ENCODE measurements at places on chromosomes 12 and 14. TPM values are rescaled to one million over a fixed set of nuclear protein-coding genes. Genes with fewer than 3 reads are reported as not detected.

DNA sequence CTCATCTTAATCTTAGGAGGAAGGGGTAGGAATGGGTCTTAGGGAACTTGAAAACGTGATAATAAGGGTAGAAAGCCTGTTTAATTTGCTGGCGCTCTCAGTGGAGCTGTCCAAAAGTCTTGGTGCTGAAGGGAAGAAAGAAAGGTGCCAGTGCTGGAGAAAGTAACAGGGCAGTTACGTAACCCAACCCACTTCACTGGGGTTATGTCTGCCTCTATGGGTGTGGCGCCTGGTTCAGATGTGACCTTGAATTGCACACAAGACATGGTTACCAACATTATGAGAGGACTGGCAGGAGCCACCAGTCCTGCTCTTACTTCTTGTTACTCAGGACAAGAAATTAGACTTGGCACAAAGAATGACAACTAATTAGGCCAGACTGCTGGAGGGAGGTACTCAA, 18.6 kb upstream of the GPATCH2L start:
- DNase-seq = no peak

DNA sequence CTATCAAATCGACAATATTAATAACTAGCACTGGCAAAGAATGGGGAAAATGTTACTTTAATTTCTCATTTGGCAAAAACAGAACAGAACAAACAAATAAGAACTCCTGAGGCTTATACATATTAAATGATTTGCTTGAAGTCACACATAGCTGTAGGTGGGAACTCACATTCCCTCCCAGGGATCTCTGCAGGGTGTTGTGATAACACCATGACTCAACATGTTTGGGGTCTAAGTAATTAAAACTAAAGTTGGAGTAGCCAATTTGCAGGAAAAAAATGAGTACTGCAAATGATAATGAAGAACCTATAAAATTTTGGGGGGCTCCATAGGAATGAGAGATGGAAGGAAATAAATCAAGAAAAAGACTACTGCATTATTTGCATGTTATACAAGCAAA, 27.5 kb downstream of the UNC79 start:
- no peak for DNase-seq

- DNase-seq = no peak
Observed at GRCh38 chr14:68593806-68594536, 198.9 kb downstream of the ZFP36L1 start.

- DNase-seq = no peak
Observed at GRCh38 chr14:80629606-80630005, 311.9 kb downstream of the CEP128 start.

DNA sequence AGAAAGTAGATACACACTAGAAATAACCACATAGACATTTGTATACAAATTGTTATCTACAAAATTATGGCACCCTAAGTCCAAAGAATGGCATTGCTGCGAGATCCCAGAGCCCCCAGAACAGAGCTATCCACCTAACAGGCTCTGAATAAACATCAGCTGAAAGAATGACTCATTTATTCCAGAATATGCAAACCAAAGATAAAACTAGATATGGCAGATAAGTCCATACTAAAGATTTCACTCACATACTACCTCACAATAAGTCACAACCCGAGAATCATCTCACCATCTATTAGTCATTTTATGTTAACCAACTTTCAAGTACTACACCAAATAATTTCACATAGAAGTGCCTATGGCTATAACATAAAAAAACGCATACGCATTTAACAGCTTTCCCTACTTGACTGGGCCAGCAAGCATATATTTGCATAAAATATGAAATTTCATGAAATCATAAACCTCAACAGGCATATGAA, 5.6 kb downstream of the CNIH1 start:
- DNase-seq = no peak

SYT10 gene
- not detected for polyA plus RNA-seq

RAPGEF3 gene
- polyA plus RNA-seq = 16.9 TPM
